ENCODE measurements at places on chromosomes 7 and 10.

GRCh38 chr7:133575726-133576440 lies 323.0 kb downstream of the EXOC4 start:
- no peak for DNase-seq

GRCh38 chr7:149716007-149716931 lies 57.1 kb downstream of the ZNF467 start:
- no peak for DNase-seq

DNA sequence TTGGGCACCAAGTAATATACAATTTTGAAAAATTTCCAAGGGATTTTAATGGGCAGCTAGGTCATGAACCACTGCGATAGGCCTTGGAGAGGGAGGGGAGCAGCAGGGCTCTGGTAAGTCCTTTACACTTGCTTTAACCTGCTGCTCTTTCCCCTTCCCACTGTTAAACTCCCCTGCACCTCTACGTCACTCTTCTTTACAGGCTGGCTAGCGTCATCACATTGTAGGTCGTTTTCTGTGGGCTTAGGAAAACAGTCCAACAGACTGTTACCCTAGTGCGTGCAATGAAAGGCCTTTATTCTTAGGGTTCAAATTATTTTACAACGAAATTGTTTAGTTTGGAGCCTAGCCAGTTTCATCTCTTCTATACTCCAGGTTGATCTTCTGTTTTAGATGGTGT lies 235.7 kb downstream of the AUTS2 start:
- DNase-seq = no peak

- no peak for DNase-seq
Measured at GRCh38 chr7:132489776-132490237, 86.5 kb downstream of the PLXNA4 start.

DNA sequence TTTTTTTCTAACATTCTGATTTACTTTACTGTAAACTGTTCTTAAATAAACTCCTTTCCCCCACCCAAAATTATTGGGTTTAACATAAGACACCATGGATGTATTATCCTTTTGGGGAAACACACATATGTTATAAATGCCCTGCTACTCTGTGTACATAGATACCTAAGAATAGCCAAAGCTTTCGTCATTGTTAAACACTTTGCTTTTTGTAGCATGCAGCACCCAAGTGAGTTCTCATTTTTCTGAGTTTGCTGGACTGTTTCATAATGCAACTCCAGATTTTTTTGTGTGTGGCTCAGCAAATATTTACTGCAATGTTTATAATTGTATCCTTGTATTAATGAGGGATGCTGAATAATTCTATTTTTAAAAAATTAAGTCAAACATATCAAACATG lies 86.9 kb downstream of the VTI1A start:
- no peak for DNase-seq
